NCI-H1436 treated with DMSO at 0.1 percent for 48 hours (cell line): ENCODE measurements at places on chromosomes 16 and 17.

DNA sequence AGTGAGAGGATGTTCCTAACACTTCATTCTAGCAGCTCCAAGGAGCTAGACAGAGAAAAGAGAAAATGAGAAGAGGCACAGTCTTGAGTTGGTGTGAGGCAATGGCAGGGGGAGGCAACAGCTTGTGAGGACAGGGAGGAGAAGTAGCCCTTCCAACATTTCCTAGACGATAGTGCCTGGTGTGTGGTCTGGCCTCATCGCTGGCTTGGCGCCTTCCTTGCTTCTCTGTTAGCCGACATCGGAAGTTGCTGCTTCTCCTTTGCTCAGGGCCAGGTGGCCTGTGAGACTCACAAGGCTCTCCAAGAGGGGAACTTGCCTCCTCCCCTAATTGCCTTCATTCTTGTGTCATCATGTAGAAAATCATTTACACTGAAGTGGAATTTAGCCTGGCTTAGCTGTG is 208.7 kb downstream of the MAP2K4 start:
- no peak for DNase-seq

GRCh38 chr16:83011939-83012338 is 385.2 kb downstream of the CDH13 start:
- no peak for DNase-seq

- no peak for DNase-seq
These were observed 249.8 kb upstream of the MAF start for GRCh38 chr16:79850348-79850747.

- DNase-seq = no peak
These were observed 3.2 kb downstream of the UBALD1 start for GRCh38 chr16:4611337-4612021.

- no peak for DNase-seq
These were observed 1241.8 kb upstream of the GOT2 start for GRCh38 chr16:59975953-59976352.

DNA sequence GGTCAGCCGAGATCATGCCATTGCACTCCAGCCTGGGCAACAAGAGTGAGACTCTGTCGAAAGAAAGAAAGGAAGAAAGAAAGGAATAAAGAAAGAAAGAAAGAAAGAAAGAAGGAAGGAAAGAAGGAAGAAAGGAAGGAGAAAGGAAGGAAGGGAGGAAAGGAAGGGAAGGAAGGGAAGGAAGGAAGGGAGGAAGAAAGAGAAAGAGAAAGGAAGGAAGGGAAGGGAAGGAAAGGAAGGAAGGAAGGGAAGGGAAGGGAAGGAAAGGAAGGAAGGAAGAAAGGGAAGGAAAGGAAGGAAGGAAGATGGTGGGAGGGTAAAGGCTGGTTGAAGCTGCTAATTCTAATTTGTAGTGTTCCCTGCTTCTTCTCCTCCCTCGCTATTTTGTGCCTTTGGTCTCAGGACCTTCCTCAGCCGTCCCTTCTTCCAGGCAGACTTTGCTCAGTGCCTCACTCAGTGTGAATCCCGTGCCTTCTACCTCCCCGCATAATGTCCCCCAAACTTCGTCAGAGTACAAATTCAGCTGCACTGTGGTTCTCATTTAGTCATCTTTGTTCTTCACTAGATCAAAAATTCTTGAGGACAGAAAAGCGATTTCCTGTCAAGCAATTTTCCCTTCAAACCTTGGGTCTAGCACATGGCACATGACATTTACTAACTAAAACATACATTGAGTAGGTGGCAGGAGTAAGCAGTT is 31.1 kb upstream of the PAFAH1B1 start:
- no peak for DNase-seq
